ENCODE measurements at places on chromosomes 12 and 14. TPM values are rescaled to one million over a fixed set of nuclear protein-coding genes. Genes with fewer than 3 reads are reported as not detected.

DNA sequence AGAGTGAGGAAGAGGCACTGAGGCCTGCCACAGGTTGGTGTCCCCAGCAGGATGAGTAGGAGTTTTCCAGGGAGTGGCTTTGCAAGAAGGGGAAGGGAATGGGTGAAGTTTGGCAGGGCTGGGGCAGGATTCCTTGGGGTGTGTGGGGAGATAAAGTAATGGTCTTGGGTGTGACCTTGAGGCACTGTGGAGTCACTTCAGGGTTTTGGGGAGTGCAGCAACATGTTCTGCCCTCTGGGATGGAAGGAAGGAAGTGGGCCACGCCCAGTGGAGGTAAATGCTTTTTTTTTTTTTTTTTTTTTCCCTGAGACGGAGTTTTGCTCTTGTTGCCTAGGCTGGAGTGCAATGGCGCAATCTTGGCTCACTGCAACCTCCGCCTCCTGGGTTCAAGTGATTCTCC is 108.9 kb downstream of the ADCK1 start:
- no peak for DNase-seq

DNA sequence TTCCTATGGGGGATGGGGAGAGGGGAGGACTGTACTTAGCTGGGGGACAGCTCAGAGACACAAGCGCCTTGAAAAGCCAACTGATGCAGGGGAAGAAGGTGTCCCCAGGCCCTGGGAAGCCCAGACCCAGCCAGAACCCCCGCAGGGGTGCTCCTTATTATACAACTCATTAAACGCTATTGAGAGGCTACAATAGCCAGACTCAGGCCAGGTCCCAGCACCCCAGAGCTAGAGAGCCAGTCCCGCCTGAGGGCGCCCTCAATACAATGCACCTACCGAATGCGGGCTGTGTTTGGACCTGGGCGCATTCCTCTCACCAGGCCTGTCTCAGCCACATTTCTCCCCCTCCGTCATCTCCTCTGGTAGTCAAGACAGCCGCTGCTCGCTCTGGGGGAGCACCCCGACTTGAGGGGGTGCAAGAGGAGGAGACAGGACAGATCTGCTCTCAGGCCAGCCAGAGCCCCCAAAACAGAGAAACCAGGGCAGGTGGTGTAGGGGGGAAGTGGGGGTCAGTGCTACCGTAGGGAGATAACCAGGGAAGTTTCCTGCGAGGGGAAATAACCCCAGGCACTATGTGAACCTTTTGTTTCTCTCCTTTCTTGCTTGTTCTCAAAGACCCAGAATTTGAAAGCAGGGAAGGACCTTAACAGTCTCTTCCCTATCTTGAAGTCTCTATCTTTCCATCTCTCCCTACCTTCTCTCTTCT is 6.1 kb upstream of the ASIC1 start:
- DNase-seq, result no peak

GRCh38 chr12:7499636-7500035 is 3.9 kb downstream of the CD163 start:
- no peak for DNase-seq

GRCh38 chr14:73739174-73739898 is 25.2 kb upstream of the PNMA1 start:
- no peak for DNase-seq

DNA sequence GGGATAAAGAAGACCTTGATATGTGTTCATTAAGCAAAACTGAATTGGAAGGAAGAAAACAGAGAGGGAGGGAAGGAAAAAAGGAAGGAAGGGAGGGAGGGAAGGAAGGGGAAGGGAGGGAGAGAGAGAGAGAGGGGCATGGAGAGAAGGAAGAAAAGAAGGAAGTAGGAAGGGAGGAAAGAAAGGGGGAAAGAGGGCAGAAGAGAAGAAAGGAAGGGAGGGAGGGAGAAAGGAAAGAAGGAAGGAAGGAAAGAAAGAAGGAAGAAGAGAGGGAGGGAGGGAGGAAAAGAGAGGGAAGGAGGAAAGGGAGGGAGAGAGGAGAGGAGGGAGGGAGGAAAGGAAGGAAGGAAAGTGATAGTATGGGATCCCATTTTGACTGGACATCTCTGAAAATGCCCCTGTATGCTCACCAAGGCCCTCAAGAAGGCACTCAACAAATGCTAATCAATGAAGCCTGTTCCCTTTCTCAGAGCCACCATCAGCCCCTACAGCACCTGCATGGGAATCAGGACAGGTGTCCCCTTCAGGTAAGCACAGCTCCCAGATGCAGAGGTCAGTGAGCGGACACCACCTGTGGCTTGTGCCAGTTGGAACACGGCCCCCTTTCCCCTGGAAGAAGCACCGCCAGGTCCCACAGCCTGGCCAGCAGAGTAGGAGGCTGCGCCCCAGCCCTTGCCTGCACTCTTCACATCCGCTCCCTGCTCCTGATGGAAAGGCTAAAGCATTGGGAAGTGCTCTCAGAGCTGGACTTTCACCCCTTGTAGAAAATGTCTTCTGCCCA is 161.4 kb upstream of the DIO3 start:
- no peak for DNase-seq

- DNase-seq, result no peak
Observed at GRCh38 chr12:86572455-86572854, 316.3 kb upstream of the MGAT4C start.

- DNase-seq, result no peak
Observed at GRCh38 chr12:130873106-130873795, 1.4 kb downstream of the RAN start.

DNA sequence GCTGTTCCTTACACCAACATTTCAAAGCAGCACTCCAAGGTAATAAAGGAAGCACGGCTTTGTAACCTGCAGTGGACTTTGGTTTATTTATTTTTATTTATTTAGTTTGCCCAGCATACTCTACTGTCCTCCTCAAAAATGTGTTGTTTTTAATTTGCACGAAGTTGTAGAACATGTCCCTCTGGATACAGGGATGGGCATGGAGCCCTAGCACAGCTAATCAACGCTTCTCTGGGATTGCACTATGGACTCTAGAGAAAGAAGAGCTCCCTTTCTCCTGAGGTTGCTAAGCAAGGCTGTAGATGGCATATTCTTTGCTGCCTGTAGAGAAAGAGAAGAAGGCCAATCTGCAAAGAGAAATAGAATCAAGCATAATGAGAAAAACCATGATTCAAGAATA is 5.9 kb upstream of the ANAPC5 start:
- DNase-seq, result no peak

DNA sequence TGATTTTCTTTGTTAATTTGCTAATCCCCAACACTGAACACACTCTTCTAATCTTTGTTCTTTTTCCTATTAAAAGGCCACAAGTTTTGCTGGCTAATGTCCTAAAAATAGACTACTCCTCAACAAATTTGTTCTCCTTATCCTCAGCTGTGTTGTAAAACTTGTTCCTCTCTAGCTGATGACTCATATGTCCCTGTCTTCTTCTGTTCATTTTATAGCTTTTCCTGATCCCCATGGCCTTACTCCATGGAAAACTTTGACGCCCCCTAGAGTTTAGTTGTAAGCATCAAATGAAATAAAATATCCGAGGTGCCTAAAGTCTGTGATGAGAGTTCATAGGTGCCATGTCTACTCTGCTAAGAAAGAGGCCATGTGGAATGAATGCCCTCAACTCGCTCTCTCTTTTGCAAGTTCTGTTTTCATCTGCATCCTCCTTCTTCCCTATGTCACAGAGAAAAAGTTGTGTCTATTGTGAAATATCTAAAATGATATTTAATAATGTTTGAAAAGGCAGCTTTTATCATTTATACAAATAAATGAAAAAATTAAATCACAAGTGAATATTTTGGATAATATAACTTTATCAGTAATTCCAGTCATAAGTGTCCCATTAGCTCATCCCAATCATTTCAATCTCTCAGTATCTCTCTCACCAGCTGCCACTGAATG is 237.9 kb downstream of the IPO8 start:
- DNase-seq, result no peak

GRCh38 chr14:52961060-52961639 is 10.3 kb upstream of the FERMT2 start:
- DNase-seq, result peak; percentile 42

DNA sequence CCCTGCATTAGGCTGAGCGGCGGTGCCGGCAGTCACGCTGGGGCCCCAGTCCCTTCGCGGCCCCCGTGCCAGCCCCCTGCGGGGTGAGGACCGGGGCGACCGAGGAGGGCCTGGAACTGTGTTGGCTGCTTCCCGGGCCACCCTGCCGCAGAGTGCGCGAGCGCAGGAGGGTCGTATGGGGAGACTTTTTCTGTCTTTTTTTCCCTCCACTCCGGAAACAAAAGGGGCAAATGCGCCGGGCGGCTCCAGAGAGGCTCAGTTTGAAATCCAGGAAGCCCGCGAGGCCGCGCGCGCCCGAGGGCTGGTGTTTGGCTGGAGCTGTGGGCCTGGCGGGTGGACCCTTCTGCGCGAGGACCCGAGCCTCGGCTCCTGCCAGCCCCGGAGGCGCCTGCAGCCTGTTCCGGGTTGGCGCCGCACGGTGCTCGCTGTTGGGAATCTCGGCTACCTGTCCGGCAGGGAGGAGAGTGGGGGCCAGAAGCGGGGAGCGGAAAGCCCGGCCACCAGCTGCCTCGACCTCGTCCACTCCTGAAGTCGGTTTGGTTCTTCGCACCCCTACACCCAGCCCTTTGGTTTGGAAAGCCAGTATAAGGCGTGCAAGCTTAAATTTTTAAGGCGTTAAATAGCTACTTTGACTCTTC is 638 bp downstream of the PLEKHG3 start:
- DNase-seq, result no peak

GRCh38 chr12:81668475-81668874 is 90.7 kb downstream of the PPFIA2 start:
- DNase-seq, result no peak

- DNase-seq, result no peak
Observed at GRCh38 chr12:61870658-61871484, 389.3 kb upstream of the USP15 start.

DNA sequence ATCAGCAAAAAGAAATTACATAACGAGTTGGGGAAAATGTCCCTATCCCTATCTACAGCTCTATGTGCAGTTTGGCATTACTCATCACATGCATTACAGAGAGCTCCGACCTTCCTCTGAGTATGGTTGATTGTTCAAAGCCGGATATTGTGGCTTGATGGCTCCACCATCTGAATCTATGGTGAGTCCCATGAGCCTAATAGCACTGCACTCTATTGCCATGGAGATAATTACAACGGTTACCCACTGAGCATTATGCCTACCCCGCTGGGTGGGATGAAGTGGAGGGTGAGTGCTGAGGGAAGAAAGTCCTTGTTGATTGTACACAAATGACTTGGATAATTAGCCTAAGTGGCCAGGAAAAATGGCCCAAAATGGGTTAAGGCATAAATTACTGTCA is 800.5 kb downstream of the NRXN3 start:
- DNase-seq, result no peak

DNA sequence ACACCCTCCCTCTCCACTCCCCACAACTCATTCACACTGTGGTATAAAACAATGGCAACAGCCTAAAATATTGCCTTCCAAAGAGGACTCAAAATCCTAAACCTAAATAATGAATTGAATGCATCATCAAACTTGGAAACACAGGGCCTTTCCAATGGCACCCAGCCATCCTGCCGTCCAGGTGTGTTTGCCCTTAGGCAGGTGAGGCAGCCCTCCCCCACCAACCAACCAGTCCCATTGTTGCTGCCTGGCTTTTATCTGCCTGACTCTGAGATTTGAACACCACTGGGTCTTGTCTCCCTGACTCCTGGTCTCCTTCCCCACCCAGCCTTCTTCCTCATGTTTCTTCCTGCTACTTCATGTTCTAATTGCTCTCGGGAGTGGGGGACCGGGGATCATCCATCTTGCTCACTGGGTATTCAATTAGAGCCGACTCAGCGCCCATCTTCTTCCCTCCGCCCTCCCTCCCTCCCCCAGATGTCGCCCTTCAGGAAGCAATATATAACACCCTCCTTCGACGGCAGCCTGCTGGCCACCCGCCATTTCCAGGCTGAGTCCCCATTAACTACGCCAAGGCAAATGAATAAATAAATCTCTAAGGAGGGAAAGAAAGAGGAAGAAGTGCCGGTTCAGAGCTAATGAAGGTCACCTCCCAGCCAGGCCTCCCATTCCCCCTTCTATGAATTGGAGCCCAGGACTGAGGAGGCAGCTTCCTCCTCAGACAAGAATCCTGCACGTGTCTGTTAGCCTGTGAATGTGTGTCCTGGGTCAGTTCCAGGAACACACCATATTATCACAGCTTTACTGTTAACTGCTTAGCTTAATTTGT is 36.3 kb upstream of the NTF3 start:
- DNase-seq, result no peak

DNA sequence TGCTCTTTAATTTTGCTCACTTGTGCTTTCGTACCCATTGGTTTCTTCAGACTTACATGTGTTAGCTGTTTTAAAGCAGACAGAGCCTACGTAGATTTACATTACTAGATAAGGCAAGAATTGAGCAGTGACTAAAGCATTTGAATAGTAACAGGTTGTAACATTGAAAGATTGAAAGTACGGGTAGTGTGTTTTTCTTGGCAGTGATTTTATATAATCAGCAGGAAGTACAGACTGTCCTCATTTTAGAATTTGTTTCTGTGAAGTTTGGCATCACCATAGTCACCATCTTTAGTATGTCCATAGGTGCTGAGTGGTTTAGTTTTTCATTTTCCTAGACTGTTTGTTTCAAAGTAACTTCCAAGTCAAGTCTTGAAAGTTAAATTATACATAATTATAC is 14.0 kb downstream of the RTRAF start:
- no peak for DNase-seq

- DNase-seq, result no peak
Observed at GRCh38 chr14:22221508-22221907, 367.5 kb downstream of the DAD1 start.

DNA sequence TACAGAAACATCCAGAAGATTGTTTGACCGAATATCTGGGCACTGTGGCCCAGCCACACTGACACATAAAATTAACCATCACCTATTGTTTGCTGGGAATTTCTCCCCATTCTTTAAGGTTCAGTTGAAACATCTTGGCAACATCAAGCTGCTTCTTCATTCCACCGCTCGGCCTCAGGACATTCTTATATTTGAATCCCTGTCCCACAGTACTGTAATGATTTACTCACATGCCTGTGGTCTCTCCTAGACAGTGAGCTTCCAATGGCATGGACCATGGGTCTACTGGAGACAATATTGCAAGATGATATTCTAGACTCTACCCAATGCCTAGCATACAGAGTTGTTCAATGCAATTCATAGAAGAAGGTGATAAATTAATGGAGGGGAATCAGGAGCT is 56.1 kb downstream of the EMP1 start:
- no peak for DNase-seq

DNA sequence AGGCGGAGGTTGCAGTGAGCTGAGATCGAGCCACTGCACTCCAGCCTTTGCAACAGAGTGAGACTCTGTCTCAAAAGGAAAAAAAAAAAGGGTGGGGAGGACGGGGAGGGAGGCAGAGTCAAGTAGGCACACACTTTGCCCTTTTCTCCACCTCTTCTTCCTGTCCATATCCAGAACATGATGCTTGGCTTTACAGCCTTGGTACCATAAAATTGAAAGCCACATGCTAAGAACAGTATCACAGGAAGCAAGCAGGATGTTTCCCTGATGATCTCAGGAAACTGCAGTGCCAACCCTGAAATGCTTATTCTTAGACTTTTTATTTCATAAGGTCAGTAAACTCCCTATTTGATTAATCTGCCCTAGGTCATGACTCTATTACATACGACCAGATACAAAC is 32.5 kb upstream of the YAF2 start:
- DNase-seq, result no peak

Gene STAB2
- total RNA-seq, result 0.18 TPM

Gene AKAP3
- 5.2 TPM for total RNA-seq

Gene NDUFA9
- total RNA-seq, result 225 TPM

Gene DHRS1
- 8.4 TPM for total RNA-seq

Gene RPL10L
- not detected for total RNA-seq

Gene LRRC43
- 0.68 TPM for total RNA-seq

Gene RBMS2
- 40.7 TPM for total RNA-seq

Gene SYCP3
- not detected for total RNA-seq

Gene TSHR
- not detected for total RNA-seq

Gene DPPA3
- not detected for total RNA-seq

Gene TBX5
- total RNA-seq, result 236 TPM

Gene SUPT16H
- 31.2 TPM for total RNA-seq

Gene RPS6KA5
- 9.6 TPM for total RNA-seq

Gene ESRRB
- total RNA-seq, result 4.3 TPM
